RPMI8226 (cell line): ENCODE measurements at places on chromosomes 5 and 9.

DNA sequence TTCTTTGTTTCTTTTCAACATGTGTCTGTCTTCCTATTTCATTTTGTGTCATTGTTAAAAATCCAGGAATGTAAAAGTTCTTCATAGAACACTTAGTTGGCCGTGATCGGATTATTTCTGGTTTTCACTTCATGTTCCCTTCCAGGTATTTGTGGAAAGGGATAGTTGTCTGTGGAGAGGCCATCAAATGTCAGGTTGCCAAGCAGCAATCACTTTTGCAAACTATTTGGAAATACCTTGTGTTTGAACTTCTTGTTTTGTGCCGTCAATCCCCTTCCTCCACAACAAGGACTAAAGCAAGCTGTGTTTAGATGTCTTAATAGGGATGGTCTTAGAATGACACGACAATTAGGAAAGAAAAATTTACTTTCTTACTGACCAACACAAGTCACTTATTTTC is 116.9 kb upstream of the MPDZ start:
- no peak for DNase-seq

GRCh38 chr9:81462801-81463200 is 226.5 kb downstream of the TLE1 start:
- no peak for DNase-seq

- DNase-seq = no peak
Measured at GRCh38 chr5:158207733-158208132, 348.8 kb upstream of the CLINT1 start.

GRCh38 chr9:123948286-123948685 is 18.4 kb upstream of the DENND1A start:
- no peak for DNase-seq

GRCh38 chr5:179188636-179189035 is 128.5 kb downstream of the ZNF354C start:
- no peak for DNase-seq

- no peak for DNase-seq
Measured at GRCh38 chr9:105027084-105027483, 99.1 kb upstream of the ABCA1 start.

GRCh38 chr9:129458663-129459546 is 162.0 kb downstream of the C9orf50 start:
- no peak for DNase-seq

DNA sequence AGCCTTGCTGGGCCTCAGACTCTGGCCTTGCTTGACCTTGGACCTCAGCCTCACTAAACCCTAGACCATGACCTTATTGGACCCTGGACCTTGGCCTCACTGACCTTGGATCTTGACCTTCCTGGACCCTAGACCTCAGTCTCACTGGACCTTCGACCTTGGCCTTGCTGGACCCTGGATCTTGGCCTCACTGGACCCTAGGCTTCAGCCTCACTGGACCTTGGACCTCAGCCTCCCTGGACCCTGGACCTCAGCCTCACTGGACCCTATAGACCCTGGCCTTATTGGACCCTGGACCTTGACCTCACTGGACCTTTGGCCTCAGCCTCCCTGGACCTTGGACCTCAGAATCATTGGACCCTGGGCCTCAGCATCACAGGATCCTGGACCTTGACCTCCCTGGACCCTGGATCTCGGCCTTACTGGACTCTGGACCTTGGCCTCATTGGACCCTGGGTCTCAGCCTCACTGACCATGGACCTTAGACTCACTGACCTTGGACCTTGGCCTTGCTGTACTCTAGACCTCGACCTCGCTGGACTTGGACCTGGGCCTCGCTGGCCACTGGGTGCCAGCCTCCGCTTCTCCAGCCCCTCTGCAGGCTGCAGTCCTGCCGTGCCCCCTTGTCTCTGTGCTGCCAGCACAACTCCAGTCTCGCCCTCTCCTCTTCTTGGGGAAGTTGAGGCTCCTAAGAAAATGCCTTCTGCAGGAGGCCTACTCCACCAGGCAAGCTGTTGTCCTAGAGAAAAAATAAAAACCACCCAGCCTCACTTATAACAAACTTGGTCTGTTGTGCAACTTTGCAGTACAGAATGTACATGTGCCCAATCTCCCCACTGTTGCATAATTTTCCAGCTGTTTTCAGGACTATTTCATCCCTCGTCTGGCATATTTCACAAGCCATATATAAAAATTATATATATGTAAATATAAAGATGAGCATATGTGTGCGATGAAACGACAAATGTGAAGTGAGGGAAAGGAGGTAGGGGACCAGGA is 11.0 kb upstream of the ADAMTS2 start:
- no peak for DNase-seq

DNA sequence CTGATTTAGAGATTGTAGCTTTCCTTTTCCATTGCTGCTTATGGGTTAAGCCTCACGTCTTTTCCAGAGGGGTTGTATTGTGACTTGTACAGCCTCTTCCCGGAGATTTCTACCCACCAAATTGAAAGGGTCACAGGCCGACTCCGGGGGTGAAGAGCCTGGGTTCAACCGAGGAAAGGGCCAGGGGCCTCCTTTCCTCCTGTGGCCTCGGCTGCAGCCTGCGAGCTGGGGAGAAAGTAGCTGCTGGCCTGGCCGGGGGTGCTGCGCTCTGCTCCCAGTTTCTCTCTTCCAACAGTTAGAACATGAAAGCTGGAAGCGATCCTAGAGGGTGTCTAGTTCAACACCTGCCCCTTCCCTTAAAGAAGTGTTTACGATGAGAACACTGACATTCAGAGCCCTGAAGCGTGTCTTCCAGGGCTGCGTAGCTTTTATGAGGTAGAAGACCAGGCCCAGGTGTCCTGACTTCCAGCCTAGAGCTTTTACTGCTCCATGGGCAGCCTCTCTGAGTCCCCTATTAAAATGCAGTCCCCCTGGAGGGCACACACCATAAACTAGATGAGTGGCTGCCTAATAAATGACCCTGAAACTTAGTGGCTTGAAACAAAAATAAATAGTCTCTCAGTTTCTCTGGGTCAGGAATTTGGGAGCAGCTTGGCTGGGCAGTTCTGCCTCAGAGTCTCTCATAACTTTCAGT is 56.9 kb downstream of the ACER2 start:
- no peak for DNase-seq

- DNase-seq = no peak
Measured at GRCh38 chr9:19156805-19157204, 29.5 kb upstream of the PLIN2 start.

- DNase-seq = peak; percentile 42
Measured at GRCh38 chr5:79229357-79230174, 6.4 kb upstream of the JMY start.

DNA sequence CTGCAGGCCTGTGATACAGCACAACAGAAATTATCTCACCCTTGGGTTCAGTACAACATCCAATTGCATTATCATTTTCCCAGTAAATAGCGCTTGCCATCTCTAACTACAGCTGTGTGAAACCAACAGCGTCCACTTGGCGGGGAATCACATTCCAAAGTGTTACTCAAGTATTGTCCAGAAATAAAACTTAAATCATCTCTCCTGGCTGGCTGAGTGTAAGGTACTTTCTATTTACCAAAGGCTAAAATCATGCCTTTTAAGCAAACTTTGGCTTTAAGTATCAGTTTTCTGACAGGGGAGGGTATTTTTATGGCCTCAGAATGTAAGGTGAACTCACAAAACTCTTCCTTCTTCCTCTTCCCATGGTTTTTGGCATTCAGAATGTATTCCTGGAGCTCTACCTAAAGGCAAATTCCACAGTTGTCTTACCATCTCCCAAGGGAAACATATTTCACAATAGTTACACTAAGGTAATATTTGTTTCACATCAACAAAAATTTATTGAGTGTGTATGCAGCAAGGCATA is 205.6 kb upstream of the MPDZ start:
- DNase-seq = no peak

- DNase-seq = no peak
Measured at GRCh38 chr5:85841653-85842052, 776.1 kb upstream of the COX7C start.

DNA sequence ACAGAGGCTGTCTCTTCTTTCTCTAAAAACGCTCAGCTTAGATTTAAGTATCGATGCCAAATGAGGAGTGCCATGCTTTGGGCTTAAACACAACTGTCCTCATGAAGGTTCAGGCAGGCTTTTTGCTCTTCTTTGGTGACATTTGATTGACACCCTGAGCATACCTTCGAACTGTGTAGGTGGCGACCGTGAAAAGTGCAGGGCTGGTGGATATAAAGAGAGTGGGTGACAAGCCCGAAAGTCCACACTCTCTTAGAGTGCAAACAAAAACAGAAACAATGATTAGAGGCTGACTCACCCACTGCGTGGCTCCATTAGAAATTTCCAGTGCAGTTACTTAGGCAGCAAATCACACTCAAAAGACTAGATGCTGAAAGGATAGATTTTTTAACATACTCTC is 141.7 kb downstream of the SYK start:
- DNase-seq = peak; percentile 74

DNA sequence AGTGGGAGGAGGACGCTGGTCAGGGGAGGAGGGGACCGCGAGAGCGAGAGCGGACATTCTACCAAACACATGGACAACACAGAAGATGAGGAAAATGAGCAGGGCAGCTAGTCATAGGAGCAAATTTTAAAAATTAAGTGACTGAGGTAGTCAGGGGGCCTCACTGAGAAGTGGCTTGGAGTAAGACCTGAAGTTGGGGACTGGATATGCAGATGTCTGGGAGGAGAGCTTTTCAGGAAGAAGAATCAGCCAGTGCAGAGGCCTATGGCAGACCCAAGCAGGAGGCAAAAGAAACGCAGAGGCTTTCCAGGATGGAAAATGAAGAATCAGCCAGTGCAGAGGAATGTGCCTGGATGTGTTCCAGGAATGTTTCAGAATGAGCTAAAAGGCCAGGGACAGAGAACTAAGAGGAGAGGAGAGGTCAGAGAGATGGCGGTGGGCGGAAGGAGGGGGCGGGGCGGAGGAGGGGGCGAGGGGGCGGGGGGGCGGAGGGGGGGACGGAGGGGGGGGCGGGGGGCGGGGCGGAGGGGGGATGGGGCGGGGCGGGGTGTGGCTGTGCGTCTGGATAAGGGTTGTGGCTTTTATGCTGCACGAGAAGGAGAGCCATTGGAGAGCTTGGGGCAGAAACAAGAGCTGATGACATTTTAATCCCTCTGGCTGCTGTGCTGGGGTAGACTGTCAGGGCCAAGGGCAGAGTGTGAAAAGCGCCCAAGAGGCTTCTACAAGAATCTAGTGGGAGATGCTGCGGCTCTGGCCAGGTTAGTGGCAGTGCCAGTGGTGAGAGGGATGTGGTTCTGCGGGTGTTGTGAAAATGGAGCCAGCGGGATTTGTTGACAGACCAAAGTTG is 129.6 kb downstream of the KCNIP1 start:
- no peak for DNase-seq
